Fibroblast of upper back skin (primary cell): ENCODE measurements at places on chromosomes 5 and 9.

DNA sequence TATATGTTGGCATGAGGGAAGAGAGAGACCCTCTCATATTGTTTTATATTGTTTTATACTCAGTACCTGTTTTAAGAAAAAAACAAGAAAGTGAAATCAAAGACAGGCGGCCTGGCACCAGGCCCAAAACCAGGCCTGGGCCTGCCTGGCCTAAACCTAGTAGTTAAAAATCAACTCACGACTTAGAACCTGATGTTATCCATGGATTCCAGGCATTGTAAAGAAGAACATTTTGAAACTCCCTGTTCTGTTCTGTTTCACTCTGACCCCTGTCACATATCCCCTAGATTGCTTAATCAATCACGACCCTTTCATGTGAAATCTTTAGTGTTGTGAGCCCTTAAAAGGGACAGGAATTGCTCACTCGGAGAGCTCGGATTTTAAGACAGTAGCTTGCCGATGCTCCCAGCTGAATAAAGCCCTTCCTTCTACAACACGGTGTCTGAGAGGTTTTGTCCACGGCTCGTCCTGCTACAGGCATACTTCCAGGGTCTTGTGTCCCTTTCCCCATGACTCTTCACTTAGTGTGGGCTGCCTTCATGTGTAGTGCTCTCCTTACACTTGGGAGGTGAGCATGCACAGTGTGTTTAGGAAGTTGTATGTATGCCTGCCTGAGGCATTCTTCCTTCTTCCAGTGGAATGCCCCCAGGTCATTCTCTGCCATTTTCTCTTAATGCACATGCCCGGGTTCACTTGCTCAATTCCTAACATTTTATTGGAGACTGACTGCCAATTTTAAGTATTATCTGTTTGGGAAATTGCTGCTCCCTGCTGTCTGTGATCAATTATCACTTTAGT lies 17.8 kb downstream of the TBCA start:
- no peak for DNase-seq

DNA sequence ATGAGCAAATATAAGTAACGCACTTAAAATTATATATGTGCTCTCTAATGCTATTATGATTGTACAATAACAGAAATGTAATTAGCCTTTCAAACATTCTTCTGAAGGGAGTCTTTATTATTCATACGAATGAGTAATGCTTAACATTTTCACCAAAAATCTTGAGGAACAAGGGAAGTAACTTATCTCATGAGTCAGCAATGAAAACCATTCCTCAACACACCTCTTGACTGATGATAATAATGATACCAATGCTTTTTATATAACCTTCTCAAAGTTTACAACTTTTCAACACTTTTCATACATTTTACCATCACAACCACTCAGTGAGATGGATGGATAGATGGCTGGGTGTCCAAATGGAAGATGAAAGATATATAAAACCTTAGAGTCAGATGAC lies 369.3 kb downstream of the BNC2 start:
- peak; percentile 89 for DNase-seq

GRCh38 chr5:140224658-140225057 lies 49.7 kb downstream of the CYSTM1 start:
- DNase-seq: no peak

DNA sequence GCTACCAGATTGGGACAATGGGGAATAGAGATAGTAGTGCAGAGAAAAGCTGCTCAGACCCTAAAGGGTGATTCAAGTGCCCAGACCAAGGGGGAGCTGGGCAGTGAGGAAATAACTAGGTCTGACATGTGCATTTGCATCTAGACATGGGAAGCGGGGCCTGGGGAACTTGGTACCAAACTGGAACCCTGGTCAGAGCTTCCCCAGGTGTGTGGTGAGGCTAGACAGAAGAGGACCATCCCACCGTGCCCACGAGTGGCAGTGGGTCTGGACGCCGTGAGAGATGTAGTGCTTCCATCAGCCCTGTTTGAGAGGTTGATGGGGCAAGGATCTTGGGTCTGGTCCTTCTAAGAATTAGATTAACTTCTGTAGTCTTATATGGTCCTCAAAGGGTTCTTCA lies 7.6 kb downstream of the TMEM8B start:
- no peak for DNase-seq

DNA sequence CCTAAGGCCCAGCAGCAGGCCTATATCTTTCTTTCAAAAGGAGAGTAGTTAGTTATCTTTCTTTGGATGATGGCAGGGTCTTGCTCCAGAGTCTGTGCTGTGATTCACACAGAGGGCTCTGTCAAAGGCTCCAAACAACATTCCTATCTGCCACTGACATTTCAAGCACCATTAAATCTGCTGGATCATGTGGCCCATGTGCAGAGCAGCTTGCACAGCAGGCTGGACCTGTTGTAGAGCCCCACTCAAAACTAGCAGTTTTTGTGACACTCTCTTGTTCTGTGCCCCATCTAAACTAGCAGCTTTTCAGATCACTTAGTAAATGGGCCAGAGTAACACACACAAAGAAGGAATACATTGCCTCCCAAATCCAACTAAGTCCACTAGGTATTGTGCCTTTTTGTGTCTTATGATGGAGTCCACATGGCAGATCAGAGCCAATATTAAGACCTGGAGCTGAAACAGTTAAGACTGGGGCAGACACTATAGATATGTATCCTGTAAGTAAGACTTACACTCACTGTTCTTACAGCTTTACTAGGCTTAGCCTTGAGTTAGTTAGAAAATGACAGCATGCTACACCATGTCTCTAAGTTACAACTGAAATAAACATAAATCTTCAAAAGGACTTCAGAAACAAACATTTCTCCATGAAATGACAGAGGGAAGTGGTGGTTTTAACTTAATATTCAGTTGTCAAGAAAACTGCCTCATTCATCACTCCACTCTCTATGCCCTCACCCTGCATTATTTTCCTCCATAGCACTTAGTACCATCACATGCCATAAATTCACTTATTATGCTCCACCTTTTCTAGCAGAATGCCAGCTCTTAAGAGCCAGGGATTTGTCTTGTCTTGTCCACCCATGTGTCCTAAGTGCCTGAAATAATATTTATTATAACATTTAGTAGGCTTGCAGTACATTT lies 400.9 kb downstream of the RAB3C start:
- DNase-seq: no peak

DNA sequence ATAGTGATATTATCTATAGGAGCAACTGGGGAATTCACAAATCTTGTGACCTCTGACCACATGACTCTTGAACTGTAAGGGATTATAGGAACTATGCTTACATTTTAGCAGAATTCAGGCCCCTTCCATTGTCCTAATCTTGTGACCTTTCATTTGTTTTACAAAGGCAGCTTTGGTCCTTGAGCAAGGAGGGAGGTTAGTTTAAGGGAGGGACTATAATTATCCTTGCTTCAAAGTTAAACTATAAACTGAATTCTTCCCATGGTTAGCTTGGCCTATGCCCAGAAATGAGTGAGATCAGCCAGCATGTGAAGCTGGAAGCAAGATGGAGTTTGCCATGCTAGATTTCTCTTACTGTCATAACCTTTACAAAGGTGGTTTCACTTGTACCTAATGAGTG lies 51.2 kb downstream of the TARS1 start:
- DNase-seq: peak; percentile 16

DNA sequence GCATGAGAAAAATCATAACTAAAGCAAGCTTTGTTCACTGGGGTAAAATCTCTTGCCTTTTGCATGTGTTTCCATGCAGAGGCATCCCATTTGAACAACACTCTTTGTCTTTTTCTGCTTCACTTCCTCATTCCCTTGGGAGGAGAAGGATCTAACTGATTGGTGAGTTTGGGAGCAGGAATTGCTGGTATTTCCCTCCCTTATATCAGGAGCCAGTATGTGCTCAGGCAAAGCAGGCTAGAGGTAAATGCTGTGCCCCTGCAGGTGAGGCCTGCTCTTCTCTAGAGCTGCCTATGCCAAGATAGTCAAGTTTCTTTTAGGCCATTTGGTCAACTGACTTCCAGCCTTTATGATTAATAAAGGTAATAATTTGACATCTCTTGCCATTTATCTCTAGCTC lies 179.9 kb downstream of the COX7C start:
- DNase-seq: peak; percentile 1
